Activated CD4-positive, alpha-beta T cell treated with anti-CD3 and anti-CD28 coated beads, Interleukin-2, amount 50 U/mL, for 24 hours (primary cell): ENCODE measurements at places on chromosomes 12 and 14.

- DNase-seq = no peak
These were observed 18.4 kb downstream of the EID3 start for GRCh38 chr12:104321949-104322348.

GRCh38 chr14:70133461-70133860 lies 55.3 kb downstream of the SLC8A3 start:
- DNase-seq = no peak

GRCh38 chr12:46266869-46267574 lies 1.8 kb downstream of the SLC38A1 start:
- peak; percentile 30 for DNase-seq

- DNase-seq = no peak
These were observed 34.3 kb downstream of the RGS6 start for GRCh38 chr14:71966528-71966927.

- DNase-seq = no peak
These were observed 23.0 kb downstream of the PDE6H start for GRCh38 chr12:14995583-14996425.

DNA sequence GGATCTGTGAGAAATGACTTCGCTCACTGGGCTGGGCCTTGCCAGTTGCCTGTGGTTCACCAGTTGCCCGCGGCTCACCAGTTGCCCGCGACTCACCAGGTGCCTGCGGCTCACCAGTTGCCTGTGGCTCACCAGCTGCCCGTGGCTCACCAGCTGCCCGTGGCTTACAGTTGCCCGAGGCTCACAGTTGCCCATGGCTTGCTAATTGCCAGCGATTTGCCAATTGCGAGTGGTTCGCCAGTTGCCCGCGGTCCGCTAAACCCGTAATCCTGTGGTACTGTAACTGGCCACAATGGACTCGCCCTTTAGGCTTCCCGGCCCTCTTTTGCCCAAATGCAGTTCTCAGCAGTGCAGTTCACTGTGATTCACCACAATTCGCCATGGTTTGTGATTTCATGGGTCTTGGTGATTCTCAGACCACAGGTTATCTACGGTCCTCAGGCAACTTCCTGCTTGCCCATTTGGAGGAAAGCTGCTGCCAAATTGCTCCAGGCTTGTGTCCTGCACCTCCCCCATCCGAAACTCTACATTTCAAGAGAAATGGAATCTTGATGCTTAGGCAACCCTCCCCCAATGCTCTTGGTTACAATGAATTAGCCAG lies 15.0 kb upstream of the MEG3 start:
- no peak for DNase-seq

DNA sequence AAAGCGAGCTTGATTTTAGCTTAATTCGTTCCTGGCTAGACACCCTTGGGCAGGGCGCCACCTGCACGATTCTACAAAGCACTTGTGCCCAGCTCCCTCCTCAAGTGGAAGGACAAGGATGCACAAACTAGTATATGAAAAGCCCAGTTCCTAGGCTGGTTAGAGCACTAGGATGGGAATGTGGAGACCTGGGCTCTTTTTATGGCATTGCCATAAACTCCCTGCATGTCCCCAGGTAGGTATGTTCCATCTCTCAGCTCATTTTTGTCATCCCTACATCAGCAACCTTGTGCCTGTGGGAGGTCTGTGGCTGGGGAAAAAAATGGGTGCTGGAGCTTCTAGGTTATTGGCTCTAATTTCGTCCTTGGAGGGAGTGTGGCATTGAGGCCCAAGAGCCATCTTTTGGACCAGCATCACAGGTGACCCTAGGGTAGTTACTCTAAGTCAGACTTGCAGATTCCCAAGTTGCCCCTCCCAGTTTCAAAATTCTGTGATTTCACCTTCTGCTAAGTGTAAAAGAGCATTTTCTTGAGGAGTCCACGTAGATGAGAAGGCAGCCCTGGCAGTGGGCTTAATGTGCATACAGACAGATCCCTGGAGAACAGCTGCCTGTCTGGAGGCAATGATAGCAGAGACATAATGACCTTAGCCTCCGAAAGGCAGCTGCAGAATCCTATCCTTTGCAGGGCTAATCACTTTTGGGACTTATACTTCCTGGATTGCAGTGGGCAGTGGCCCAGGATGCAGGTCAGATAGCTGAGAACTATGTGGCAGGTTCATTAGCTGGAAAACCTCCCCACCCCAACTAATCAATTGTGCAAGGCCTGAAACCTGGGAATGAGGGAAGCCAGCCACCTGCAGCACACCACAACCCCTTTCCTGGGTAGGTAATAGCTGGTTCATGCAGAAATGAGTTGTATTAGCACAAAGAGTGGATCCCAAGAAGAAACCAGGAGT lies 47.6 kb upstream of the BDKRB2 start:
- DNase-seq = no peak

- DNase-seq = no peak
These were observed 428.3 kb downstream of the TMTC2 start for GRCh38 chr12:83114966-83115365.

GRCh38 chr14:34051966-34052657 lies 101.2 kb upstream of the EGLN3 start:
- no peak for DNase-seq

GRCh38 chr14:51889851-51890250 lies 29.4 kb downstream of the GNG2 start:
- DNase-seq = no peak

GRCh38 chr12:113368331-113368730 lies 9.9 kb downstream of the PLBD2 start:
- no peak for DNase-seq

- no peak for DNase-seq
These were observed 82.5 kb upstream of the FICD start for GRCh38 chr12:108432423-108433121.

DNA sequence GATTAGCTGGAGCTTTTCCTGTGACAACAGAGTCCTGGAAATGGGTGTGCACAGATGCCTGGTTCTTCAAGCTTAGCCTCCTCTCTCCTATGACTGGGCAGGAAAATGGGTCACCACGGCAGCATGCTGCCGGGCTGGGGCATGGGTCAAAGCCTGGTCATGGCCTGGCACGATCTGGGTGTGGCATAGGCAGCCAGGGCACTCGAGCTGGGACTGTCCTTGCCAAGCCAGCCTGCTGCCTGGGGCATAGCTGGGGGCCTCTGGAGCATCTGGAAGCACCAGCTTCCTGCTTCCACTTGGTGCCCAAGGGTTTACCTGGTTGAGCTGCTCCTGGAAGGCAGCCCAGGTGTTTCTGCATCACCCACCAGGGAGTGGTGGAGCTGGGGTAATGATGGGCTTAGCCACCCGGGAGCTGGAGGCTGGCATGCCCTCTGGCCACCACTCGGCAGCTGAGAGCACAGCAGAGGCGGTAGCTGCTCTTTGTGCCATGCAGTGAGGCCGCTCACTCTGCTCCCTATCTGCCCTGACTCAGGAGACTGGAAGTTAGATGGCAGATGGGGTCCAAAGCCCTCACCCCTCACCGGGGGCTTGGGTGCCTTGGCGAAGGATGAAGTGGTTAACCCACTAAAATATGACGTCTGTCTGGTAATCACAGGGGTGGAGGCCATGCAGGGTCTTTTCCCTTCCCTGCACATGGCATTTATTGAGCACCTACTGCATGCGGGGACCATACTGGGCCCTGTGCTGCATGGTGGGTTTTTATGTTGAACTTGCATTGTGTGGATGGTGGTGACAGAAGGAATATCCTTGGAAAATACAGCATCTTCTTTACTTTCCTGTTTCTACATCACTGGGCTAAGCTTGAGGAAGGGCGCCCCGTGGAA lies 1.7 kb downstream of the OTUB2 start:
- DNase-seq = no peak

DNA sequence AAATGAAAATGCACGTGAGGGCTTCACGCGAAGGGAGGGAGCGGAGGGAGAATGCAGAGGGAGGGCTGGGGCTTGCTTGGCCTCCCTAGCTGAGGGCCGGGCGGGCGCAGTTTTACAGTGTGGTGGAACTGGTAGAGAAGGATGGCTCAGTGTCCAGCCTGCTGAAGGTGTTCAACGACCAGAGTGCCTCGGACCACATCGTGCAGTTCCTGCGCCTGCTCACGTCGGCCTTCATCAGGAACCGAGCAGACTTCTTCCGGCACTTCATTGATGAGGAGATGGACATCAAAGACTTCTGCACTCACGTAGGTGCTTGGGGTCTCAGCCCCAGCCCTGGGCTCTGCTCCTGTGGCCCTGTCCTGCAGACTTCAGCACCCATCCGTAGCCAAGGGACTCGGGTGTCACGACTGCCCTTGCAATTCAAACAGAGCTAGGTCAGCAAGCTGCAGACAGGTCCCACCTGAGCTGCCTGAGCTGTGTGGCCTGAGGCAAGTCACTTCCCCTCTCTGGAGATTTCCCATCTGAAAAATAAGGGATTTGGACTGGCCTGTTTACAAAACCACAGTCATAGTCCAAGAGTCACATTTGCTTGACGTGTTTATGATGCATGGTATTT lies 18.4 kb downstream of the OTUB2 start:
- no peak for DNase-seq

DNA sequence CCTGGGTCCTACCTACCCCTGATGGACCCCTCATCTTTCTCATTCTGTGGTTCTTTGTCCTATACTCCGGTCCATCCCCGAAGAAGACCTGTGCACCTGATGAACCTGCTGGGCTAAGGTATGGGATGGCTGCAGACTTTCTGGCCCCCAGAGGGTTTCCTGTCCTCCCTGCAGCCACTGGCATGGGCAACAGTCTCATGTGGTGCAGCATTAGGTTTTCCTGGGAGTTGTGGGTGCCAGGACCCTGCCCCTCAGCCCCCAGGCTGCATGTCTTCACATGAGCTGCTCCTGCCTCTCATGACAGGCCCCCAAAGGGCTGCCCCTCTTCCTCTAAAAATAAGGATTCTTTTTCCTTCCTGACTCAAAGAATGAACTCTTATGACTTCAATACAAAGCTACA lies 72.3 kb upstream of the GPR68 start:
- DNase-seq = no peak

- no peak for DNase-seq
These were observed 9.0 kb downstream of the TRHDE start for GRCh38 chr12:72281126-72281525.

DNA sequence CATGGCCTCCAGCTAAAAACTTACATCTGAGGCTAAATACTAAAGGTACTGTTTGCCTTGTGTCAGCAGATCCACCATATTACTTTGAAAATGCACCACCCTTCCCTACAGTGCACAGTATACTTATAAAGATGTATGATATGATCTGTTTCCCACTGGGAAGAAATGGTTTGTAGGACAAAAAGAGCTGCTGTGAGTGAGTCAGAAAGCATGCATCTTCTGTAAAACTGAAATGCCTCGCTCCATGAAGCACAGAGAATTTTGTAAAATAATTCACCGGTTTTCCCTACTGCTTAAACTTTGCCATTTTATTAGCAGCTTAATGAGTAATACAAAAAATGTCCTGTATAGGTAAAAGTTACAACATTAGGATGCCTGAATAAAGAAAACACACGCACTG lies 68.8 kb downstream of the MDGA2 start:
- no peak for DNase-seq

GRCh38 chr14:61191733-61192132 lies 89.4 kb downstream of the TMEM30B start:
- DNase-seq = no peak

DNA sequence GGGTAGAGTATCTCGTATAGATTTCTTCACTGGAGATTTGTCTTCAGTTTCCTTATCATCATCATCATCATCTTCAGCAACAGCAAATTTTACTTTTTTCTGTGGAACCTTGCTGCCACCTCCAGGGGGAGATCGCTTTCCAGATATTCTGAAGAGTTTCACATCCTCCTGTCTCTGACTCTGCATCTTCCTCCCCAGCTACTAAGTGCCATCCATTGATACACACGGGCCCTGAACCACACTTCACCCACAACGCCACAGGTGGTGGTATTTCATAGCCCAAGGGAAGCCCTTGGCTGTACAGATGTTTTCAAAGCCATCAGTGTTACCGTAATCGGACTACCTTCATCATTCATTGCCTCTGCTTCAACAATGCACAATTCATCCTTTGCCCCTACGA lies 82.2 kb downstream of the PPP2R5C start:
- no peak for DNase-seq

DNA sequence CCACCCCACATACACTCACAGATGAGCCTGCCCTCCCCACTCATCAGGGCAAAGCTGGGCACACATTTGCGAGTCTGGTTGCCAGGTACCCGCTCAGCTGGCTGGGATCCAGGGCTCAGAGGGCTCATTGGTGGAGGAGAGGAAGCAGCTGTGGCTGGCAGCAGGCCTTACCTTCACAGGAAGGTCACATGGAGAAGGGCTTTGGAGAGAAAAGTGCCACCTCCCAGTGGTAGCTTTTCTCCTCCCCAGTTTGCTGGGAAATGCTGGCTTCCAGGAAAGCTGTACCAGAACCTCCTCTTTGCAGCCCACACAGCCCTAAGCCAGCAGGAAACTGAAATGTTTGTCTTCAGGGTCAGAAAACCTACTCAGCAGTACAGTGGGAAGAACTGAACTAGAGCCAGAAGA lies 55.6 kb downstream of the LGMN start:
- DNase-seq = no peak

GRCh38 chr14:69591317-69591716 lies 16.6 kb upstream of the CCDC177 start:
- no peak for DNase-seq

DNA sequence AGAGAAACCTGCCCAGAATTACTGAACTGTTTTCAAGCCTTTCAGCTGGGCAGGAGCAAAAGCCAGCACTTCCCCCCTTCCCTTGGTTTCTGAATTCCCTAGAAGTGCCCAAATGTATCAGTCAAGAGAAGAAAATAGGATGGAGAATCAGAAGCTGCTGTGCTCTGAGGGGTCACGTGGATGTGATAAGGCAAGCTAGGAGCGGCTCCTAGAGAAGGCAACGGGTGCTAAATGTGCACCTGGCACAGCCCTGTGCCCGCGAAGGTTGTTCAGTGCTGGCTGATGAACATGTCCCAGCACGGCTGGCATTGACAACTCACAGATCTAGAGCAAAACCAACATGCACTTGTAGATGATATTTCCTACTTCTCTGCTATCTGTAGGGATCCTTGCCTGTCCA lies 8.3 kb downstream of the EMG1 start:
- no peak for DNase-seq

GRCh38 chr14:69680297-69680696 lies 68.9 kb downstream of the SUSD6 start:
- no peak for DNase-seq

GRCh38 chr14:103739793-103740501 lies 24.3 kb downstream of the ZFYVE21 start:
- DNase-seq = no peak

DNA sequence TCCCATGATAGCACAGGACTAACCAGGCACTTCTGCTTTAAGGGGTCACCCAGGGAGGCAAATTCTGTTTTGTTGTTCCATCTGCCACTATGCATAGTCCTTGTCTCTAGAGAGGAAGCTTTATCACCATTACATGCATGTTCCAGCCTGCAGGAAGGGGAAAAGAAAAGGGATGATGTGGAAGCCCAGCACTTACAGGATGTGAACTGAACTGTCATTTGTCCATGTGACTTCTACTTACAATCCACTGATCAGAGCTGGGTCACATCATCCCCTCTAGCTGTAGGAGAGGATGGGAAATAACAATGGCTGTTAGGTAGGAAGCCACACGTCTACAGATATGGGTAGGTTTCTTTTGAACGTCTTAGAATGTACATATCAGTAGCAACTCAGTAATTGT lies 203.1 kb downstream of the PTPRO start:
- DNase-seq = no peak

- no peak for DNase-seq
These were observed 358.0 kb downstream of the DAD1 start for GRCh38 chr14:22231018-22231417.

- no peak for DNase-seq
These were observed 9.1 kb upstream of the TMCC3 start for GRCh38 chr12:94659346-94659930.

- no peak for DNase-seq
These were observed 46.0 kb upstream of the PLBD1 start for GRCh38 chr12:14613718-14614117.

GRCh38 chr12:117025481-117026151 lies 73.6 kb downstream of the TESC start:
- DNase-seq = no peak
